Caco-2 (cell line): ENCODE measurements at places on chromosomes 1 and 21.
A peak's percentile ranks its signal among the peaks of the same experiment; 100 is the strongest.

- no peak for DNase-seq
Measured at GRCh38 chr1:47449822-47450552, 12.1 kb downstream of the FOXD2 start.

- DNase-seq = no peak
Measured at GRCh38 chr1:195005338-195005737, 1602.9 kb downstream of the KCNT2 start.

DNA sequence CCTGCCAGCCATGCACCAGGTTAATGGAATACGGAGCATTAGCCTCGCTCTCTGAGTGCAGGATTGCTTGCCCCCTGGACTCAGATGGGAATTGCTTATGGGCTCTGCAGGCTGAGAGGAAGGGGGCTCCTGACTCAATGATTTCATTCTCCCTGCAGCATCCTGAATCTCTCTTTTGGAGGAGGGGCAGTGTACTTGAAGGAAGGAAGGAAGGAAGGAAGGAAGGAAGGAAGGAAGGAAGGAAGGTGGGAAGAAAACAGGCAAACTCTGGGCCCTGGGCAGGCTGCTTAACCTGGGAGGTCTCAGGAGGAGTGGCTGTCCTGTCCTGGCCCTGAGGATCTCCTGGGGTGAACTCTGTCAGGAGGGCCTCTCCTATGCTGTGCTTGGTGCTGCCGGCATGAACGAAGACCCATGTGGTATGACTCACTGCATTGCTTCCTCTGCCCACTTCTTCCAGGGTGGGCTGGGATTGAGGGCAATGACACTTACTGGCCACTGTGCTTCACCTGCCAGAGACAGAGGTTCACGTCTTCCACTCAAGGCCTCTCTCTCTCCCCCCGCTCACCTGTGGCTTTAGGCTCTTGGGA is 257.1 kb upstream of the CSF3R start:
- DNase-seq = no peak

GRCh38 chr1:218852527-218852926 is 321.2 kb upstream of the LYPLAL1 start:
- no peak for DNase-seq

GRCh38 chr1:175338387-175339135 is 146.0 kb upstream of the KIAA0040 start:
- peak; percentile 42 for DNase-seq

DNA sequence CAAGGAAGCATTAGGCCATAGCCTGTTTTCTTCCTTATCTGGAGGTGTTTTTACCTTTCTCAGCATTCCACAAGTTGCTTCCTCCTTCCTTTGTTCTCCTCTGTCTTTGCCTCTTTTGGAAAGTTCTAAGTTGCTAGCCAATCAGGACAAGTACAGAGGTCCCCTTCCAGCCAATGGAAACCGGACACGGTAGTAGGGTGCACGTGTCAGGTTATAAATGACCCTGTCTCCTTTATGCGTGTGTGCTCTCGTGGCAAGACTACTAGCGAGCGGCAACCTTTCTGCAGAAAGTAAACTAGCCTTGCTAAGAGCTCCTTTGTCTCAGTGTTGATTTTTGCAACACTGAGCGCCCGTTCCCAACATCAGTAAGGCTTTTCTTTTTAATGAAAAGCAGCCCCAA is 1.5 kb upstream of the ACADM start:
- no peak for DNase-seq

DNA sequence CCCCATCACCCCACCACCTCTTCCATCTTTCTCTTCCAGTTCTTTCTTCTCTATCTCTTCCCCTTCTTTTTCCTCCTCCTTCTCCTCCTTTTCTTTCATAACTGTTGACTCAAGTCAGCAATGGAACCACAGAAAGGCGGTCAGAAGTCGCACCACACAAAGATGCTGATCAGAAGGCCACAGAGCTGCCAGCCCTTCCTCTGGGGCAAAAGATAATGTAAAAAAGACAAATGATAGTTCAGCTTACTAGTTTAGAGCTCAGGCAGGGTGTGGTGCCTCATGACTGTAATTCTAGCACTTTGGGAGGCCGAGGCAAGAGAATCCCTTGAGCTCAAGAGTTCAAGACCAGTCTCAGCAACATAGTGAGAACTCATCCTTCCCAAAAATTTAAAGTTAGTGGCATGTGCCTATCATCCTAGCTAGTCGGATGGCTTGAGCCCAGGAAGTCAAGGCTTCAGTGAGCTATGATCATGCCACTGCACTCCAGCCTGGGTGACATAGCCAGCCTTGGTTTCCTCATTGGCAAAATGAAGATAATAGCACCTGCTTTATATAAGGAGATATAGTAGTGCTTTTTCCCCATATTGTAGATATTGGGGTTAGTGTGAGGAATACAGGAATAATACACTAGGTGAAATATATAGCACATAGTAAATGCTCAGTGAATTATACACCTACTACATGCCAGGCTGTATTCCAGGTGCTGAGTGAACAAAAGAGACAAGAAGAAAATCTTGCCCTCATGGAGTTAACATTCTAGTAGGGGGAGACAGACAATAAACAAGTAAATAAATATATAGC is 12.5 kb upstream of the IGSF3 start:
- no peak for DNase-seq

DNA sequence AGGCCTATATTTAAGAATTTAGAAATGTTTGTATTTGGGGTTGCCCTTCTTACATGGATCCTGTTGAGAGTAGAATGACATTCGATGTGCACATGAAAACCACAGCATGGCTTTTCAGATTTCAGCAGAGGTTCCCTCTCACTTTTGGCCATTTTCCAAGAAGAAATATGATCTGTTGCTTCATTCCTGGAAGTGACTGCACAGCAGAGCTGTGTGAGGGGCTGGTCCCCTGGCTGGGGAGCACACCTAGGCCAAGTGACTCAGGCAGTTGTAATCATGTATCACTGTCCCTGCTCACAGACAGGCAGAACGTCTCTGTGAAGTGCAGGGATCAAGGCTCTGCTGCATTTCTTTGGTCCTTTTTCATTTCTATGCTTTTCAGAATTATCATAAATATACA is 32.3 kb downstream of the AGT start:
- DNase-seq = no peak
